Hepatocyte (in vitro differentiated cells): ENCODE measurements at places on chromosomes 2 and 18.
A peak's percentile ranks its signal among the peaks of the same experiment; 100 is the strongest.

DNA sequence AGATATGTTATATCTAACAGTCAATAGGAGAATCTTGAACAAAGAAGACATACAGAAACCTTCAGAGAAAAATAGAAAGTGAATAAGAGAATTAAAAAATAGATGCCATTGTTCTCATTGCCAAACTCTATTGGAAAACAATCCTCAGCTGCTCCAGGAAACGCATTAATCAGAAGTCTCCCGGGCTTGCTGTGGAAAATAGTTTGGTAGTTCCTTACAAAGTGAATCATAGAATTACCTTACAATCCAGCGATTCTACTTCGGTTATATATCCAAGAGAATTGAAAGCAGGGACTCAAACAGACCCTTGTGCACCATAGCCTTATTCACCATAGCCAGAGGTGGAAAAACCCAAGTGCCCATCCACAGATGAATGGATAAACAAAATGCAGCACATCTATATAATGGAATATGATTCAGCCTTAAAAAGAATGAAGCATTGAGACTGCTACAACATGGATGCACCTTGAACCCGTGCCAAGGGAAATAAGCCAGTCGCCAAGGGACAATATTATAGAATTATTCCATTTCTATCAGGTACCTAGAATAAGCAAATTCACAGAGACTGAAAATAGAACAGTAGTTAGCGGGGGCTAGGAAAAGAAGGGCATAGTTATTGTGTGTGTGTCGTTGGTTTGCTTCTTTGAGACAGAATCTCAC lies 21.9 kb upstream of the CHRNA1 start:
- DNase-seq = no peak

DNA sequence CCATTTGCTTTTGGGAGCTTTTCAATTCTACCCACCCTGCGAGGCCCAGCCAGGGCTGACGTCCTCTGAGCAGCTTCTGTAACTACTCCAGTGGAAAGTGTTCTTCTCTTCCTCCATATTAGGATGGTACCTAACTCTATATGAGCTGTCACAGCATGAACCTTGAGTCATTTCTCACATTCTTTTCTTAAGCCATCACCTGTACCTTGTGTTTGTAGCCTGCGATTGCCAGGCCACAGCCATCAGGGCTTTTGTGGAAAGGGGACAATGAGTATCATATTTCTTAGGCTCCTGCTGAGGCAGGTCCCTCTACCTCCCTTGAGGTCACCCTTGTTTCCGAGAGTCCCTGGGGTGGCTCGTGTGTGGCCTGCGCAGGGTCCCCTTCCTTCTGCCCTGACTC lies 144.5 kb upstream of the DLX2 start:
- DNase-seq = no peak

- DNase-seq = no peak
Observed at GRCh38 chr2:1590596-1591460, 153.5 kb downstream of the PXDN start.

DNA sequence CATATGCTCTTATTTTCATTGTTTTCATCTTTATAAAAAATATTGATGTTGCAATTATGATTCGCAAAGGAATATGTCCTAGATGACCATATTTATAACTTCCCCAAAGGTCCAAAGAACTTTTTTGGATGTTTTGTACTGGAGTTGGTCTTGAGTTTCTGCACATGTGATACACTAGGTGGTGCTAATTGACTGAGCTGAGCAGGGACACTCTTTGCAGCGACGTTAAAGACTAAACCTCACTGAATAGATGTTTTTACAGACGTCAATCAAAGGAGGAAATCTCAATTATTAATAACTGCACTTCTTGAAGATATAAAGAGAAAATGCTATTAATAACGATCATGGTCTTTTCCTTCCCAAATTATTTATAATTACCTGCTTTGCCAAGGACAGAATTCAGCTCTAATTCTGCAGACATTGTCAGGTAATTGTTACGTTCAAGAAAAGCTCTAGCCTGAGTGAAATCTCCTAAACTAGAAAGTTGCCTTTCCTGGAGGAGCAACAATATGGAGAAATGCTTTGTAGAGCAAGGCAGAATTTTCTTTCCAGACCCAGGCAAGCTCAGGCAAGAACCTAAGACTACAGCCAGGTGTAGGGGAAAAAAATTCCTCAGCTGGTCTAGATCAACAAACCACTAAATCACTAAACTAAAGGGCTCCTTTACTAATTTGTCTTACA lies 119.3 kb upstream of the RBBP8 start:
- DNase-seq = peak; percentile 57

- DNase-seq = peak; percentile 14
Observed at GRCh38 chr2:188364033-188364630, 72.5 kb downstream of the GULP1 start.

- DNase-seq = no peak
Observed at GRCh38 chr18:78207942-78208341, 771.7 kb upstream of the SALL3 start.

DNA sequence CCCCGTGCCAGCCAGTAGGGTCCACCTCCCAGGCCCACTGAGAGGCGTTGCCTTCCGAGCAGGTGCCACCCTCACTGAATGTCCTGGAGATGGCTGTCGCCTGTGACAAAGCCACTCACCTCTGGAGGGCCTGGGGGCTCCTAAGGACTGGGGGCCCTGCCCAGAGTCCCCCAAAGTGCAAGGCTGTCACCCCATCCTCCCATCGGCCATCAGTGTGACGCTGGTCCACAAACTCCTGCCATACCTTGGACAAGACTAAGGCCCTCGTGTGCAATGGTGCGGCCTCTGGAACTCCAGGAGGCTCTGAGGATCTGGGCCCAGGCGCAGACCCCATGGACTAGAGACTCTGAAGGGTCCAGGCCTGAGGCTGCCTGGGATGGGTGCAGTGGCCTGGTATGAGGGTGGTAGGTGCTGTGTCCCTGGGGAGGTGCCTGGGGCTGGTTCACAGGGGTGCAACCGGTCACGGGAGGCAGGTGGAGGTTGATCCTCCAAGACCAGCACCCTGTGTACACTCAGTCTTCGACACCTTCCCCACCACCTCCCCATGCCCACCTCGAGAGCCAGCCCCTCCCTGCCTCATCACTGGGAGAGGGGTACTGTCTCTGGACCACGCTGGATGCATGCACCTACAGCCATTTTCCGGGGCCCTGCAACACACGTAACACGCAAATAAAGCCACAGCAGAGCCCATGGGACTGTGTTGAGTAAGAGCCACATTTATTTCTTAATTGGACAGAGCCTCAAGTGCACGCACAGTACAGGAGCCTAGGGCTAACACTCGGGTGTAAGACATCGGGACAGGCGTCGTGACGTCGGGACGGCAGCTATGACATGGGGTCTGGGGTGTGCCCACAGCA lies 21.6 kb downstream of the AQP12A start:
- DNase-seq = no peak

- no peak for DNase-seq
Observed at GRCh38 chr2:27795093-27795834, 23.7 kb downstream of the MRPL33 start.

- DNase-seq = no peak
Observed at GRCh38 chr2:201460532-201460931, 9.0 kb downstream of the STRADB start.

DNA sequence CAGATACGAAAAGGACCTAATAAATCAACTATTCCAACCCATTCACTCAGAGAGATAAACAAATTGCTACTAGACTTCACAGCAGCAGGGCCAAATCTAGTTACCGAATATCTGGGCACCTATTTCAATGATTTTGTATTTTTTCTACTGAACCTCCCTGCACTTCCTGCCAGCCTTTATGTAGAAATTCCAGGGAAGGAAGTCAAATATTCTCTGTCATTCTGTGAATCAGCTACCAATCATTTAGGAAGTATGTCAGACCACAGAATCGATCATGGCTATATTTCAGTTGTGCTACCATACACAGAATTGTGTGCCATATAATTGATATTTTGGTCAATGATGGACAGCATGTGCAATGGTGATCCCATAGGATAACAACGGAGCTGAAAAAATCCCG lies 109.6 kb upstream of the SPOPL start:
- DNase-seq = no peak

DNA sequence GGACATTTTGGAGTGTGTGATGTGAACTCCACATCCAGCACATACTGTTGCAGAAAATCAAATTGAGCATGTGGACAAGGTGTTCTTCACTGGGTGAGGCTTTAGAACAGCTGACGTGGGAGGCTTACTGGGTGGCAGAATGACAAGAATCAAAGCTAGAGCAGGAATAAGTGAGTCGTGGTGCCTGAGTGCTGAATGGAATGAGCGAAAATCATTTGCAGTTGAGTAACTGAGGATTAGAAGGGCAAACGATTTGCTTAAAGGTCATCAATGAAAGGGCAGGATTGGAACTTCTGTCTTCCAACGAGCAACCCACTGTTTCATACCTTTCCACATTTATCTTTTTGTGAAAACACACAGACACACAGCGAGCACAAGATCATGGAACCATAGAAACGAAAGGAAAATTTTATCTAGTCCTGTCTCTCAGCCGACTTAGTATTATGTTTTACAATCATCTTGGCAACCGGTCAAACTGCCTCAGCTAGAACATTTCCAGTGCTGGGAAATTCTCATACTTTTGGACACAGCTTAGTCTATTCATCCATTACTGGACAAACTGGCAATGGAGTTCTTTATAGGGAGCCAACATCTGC lies 7.2 kb upstream of the DAW1 start:
- peak; percentile 55 for DNase-seq

- DNase-seq = peak; percentile 68
Observed at GRCh38 chr2:240586919-240587800, 626 bp downstream of the CAPN10 start.

DNA sequence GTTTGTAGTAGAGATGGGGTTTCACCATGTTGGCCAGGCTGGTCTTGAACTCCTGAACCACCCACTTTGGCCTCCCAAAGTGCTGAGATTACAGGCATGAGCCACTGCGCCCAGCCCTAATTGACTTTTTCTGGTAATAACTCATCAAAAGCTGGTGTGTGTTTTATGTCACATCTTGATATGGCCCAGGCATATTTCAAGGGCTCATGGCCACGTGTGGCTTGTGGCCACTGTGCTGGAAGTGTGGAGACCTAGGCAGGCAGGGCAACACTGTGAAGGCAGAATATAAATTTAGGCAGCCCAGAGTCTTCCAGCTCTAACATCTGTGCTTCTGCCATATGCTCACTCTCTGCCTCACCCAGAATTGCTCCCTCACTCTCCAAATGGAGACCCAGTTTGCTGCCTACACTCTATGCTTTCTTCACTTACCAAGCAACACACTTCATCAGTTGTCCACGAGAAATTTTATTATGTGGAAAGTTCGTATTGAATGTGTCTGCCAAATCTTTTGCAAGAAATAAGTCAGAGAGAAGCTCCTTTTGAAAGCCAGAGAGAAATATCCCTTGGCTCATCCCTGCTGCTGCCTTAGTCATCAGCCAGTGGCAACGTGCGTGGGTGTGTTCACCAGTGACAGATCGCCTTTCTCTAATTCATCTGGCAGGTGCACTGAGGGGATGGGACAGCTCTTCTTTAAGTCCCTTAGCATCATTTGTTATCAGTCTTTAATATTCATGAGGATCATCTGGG lies 129.4 kb upstream of the CXCR4 start:
- no peak for DNase-seq

GRCh38 chr18:13625843-13626543 lies 100.4 kb downstream of the FAM210A start:
- no peak for DNase-seq

DNA sequence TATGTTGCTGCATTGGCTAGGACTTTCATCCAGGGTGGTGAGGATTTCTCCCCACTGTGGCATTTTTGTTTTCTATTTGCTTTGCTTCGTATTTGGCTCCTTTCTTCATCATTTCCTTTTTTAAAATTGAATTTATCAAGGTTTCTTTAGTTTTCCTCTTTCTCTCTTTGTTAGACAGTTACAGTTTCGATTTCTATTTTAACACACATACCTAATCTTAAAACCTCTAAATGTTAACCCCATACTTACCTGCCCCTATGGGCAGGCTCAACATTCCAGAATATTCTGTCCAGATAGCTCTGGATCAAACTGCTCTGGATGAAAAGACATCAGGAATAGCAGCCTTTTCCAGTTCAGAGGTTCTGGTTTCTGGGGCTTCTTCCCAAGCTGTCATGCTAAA lies 49.2 kb downstream of the DIPK1C start:
- no peak for DNase-seq

- no peak for DNase-seq
Observed at GRCh38 chr2:144493027-144493809, 26.7 kb downstream of the ZEB2 start.

DNA sequence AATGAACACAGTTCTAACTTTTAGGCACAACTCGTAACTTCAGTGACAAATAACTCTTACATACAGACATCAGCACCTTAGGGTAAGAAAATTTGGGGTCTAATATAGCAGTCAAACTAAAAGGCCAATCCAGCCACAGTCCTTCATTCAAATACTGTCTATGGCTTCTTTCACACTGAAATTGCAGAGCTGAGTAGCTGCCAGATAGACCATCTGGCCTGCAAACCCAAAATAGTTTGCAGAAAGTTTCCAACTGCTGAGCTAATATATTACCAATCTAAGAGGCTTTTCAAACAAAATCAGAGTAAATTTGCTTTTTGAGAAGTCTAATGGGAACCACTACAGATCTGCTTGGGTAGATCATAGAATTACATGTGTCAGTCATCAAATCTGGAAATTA lies 183.4 kb downstream of the GALR1 start:
- DNase-seq = no peak

- DNase-seq = no peak
Observed at GRCh38 chr2:236809716-236810115, 240.1 kb downstream of the ACKR3 start.

DNA sequence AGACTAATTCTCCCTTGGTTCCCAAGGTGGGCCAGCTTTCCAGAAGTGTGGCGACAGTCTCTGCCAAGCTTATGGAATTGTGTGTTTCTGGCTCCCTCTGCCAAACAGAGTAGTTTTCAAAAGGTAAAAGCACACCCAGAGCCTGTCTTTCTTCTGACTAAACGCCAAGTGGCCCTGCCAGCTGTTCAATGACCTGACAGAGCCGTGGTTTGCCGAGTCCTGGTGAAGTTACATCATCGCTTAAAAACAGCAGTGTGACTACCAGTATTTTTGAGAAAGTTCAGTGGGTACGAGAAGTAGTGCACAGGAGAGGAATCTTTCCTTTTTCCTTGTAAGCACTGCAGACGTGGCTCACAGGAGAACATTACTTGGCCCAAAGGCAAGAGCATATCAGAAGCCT lies 1.9 kb downstream of the PER2 start:
- peak; percentile 60 for DNase-seq

- DNase-seq = no peak
Observed at GRCh38 chr18:3449512-3450011, 410 bp upstream of the TGIF1 start.

GRCh38 chr2:233059797-233060500 lies at the start of gene INPP5D:
INPP5D (plus strand) TSS chr2:233060342; CDS start chr2:233060479, 137 bp downstream.
- DNase-seq = no peak
